ENCODE measurements at places on chromosomes 5 and 9. TPM values are rescaled to one million over a fixed set of nuclear protein-coding genes. Genes with fewer than 3 reads are reported as not detected.

GRCh38 chr9:1235650-1236049, 185.5 kb downstream of the DMRT2 start:
- no peak for DNase-seq

GRCh38 chr9:72915659-72916058, 37.2 kb downstream of the ALDH1A1 start:
- DNase-seq: no peak

DNA sequence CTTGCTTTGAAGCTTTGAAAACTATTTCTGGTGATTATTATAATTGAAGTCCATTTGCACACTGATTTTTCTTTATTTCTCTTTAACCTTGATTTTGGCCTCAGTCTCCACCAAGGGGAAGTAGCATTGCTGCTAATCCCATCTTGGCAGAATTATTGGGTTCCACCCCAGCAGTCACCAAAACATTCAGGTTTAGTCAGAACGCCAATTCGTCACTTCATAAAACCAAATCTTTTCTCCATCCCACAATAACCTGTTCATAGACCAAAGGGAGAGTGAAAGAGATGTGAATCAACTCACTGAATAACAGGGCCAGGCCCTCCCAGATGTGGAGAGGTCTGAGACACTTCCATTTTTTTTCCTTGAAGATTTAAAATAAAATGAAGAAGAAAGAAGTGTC, 95.1 kb upstream of the VCAN start:
- no peak for DNase-seq

PCDHB8 gene
- polyA plus RNA-seq: 0.17 TPM

SH3TC2 gene
- polyA plus RNA-seq: 1.5 TPM

MCTP1 gene
- 0.02 TPM for polyA plus RNA-seq

ST8SIA4 gene
- polyA plus RNA-seq: not detected

DNA sequence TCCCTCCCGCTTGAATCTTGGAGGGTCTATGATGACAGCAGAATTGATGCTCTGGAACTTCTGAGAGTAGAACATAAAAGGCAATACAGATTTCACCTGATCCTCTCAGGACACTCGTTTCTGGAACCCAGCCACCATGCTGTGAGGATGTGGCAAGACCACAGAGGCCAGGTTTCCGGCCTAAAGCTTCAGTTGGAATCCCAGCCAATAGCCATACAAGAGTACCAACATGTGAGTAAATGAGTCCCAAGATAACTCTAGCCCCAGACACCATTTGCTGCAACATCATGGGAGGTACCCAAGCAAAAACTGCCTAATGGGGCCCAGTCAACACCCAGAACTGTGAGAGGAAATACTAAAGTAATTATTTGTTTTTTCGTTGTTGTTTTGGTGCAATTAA, 65.7 kb upstream of the MARCHF11 start:
- DNase-seq: no peak

Data from BJ (cell line).